ENCODE measurements at places on chromosomes 3 and 15.

GRCh38 chr3:124800511-124801258 is 70.4 kb downstream of the UMPS start:
- DNase-seq, result no peak

DNA sequence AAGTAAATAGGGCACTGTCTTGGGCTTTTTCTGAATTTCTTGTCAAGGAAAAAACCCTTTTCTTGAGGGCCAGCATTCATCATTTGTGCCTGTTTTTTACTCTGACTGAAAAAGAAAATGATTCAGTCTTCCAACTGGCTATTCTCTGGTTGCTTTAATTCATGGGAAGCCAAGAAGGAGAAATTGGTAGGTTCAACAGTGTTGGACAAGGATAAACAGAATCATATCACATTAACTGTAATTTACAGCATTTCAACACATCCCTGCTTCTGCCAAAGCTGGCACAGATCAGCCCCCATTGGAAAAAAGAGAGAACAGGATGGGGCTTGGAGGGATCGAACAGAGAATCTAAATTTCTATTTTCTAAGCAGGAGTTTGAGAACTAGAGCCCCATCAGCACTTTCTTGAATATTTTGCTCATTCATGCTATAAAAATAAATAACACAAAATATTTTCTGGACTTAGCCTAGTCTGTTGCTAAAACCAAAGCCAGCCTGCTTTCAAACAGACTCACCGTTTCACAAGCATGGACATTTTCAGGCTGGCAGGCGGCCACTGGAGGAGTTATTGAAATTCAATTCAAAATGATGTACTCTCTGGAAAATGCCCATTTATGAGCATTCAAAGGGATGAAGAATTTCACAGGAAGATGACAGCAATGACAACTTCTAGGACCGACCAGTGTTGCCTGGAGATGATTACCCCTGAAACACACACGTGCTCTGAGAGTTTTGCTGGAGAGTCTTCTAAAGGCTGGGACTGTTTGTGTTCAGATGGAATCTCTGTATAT is 181.2 kb downstream of the WNT5A start:
- DNase-seq, result no peak

DNA sequence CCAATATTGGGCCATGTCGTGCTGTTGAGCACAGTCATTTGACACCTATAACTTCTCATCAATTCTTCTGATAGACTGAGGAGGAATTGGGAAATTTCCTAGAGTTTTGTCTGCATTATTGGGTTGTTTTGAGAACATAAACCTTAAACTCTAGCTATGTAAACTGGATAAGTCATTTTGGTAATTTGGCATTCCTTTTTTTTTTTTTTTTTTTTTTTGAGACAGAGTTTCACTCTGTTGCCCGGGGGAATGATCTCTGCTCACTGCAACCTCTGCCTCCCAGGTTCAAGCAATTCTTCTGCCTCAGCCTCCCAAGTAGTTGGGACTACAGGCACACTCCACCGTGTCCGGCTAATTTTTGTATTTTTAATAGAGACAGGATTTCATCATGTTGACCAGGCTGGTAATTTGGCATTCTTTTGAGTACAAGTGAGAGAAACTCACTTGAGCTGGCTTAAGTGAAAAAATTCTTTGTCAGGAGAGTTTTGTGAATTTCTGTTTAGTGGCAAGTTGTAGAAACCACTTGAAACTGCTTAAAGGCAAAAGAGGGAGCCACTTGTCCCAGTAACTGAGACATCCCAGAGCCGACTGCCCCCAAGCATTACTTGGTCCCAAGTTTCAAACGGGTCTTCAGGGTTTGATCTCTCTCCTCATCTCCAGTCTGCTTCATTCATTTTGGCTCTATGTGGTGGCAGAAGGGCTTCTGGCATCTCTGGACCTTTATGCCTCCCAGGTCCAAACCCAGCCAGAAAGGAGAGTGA is 34.9 kb downstream of the FLNB start:
- no peak for DNase-seq

GRCh38 chr3:76920511-76920910 is 119.4 kb upstream of the ROBO2 start:
- DNase-seq, result no peak

Data from non-pigmented ciliary epithelial cell (primary cell).